Activated CD8-positive, alpha-beta T cell treated with anti-CD3 and anti-CD28 coated beads for 36 hours (primary cell): ENCODE measurements at places on chromosomes 7 and 10. TPM values are rescaled to one million over a fixed set of nuclear protein-coding genes. Genes with fewer than 3 reads are reported as not detected.

DNA sequence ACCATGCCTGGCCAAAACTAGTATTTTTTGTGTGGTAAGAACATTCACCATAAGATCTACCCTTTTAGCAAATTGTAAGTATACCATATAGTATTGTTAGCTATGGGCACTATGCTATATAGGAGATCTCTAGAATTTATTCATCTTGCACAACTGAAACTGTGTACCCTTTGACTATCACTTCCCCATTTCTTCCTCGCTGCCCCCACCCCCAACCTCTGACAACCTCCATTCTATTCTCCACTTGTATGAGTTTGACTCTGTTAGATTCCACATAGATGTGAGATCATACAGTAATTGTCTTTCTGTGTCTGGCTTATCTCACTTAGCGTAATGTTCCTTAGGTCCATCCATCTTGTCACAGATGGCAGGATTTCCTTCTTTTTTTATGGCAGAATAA lies 3.6 kb downstream of the CASP7 start:
- no peak for DNase-seq

The HTRA1 gene
- total RNA-seq, result not detected

The MEIG1 gene
- 0.79 TPM for total RNA-seq

The MUC3A gene
- total RNA-seq, result not detected

The VCL gene
- 17.7 TPM for total RNA-seq

- peak; percentile 30 for DNase-seq
Measured at GRCh38 chr7:17159500-17160037, 138.9 kb upstream of the AHR start.

The NPY4R2 gene
- not detected for total RNA-seq

DNA sequence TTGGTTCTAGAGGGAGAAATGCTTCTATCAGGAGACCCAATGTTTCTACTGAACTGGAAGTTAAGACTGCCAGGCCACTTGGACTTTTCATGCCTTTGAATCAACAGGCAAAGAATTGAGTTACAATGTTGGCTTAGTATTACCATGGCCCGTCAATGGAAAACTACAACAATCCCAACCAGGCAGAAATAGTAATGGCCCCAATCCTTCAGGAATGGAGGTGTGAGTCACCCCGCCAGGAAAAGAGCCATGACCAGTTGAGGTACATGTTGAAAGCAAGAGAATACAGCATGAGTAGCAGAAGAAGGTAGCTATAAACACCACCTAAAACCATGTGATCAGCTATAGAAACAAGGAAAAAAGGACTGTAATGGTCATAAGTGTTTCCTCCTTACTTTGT lies 101.9 kb downstream of the DGKB start:
- no peak for DNase-seq

DNA sequence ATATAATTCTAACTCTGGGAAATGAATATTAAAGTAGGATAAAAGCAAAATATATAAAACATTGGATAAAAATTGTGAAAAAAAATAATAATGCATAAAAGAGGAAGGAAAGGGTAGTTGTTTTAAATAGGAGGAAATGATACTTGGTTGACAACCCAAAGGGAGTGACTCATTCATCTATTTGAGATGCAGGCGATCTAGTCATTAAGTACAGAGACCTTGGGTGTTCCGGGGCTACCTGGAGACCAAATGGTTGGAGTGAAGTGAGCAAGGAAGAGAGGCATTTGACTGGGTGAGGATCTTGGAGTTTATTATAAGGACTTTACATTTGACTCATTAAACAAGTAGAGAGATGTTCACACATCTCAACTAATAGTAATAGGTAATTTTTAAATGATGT lies 111.0 kb downstream of the LRRTM3 start:
- DNase-seq, result no peak

- no peak for DNase-seq
Measured at GRCh38 chr7:150361402-150361801, 7.2 kb upstream of the REPIN1 start.

DNA sequence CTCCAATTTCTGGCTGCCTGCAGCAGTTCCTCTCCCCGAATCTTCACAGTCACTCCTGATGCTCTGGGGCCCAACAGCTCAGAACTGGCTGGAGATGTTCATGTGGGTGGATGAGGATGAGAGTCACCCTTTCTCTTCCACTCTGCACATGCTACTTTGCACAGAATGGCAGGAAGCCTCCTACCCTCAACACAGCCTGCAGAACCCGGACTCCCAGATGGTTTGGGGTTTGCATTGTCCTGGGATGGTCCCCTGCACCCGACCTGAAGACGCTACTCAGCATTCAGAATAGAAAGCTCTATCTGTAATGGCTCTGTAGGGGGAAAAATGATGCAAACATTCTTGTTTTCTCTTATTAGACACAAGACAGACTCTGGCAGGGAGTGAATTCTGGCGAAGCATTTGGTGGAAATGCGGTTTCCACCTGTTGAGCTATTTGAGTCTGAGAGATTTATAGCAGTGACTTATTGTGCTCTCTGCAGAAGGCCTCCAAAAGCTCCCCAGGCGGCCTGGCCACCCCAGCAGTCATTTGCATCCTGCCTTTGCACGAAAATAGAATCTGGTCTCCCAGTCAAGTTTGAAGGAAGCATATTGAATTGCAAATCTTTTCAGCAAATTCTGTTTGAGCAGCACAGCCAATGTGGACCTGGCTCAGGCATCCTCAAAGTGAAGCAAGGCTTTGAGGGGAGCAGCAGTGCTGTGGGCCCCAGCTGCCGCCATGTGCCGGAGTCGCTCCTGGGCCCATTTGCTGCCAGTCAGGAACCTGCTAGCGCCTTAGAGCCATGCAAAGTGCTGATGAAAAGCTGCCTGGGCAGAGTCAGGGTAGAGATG lies 309.3 kb downstream of the TCERG1L start:
- DNase-seq, result no peak

The NUTM2E gene
- not detected for total RNA-seq

The RBP4 gene
- not detected for total RNA-seq

The PAPOLB gene
- total RNA-seq, result not detected

DNA sequence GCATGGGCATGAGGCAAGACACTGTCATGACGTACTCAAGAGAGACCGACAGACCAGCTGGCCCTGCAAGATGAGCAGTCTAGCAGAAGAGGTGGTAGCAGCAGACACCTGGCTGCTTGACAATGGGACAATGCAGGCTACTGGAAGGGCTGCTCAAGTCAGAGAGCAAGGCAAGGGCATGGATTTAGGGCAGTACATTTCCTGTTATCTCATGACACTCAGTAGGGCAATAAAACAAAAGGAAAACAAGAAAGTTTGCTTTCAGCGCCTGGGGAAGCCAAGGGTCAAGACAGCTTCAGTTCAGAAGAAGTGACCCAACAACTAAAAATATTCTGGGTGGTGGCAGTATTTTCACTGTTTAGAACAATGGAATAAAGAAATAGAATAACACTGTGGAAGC lies 331.8 kb upstream of the PHYHIPL start:
- no peak for DNase-seq

GRCh38 chr7:110947408-110947807 lies 143.5 kb upstream of the LRRN3 start:
- DNase-seq, result no peak

- DNase-seq, result no peak
Measured at GRCh38 chr10:102163342-102163989, 11.3 kb downstream of the NOLC1 start.
